ENCODE measurements at places on chromosomes 5 and 9. TPM values are rescaled to one million over a fixed set of nuclear protein-coding genes. Genes with fewer than 3 reads are reported as not detected.

PKD2L2 gene
- not detected for total RNA-seq

GLDC gene
- total RNA-seq, result 9.9 TPM

DNA sequence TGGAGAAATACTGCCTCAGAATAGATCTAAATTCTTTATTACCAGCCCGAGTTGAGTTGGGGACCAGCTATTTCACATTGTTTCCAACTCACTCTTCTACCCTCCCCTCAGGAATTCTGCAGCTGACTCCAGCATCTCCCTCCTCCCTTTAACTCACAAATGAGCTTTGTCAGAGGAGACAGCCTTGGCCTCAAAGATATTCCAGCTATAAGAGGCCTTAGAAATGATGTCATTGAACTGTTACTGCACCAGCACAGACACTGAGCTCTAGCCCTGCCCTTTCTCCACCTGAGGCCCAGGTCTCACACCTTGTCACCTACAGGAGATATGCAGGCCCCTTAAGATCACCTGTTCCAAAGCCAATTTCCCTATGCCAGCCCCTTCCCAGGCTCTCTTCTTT lies 78.4 kb upstream of the ATP10B start:
- no peaks in the 10 kb centered on the region for H3K27me3 ChIP-seq
- no peak overlapping the region for H3K27ac ChIP-seq
- no peak overlapping the region for H3K4me3 ChIP-seq
- DNase-seq, result no peak

HIGD2A gene
- total RNA-seq, result 112 TPM

GRCh38 chr5:91223886-91224285 lies 159.2 kb downstream of the ARRDC3 start:
- H3K36me3 ChIP-seq, result peaks cover 2% of the 10 kb centered on the region
- no peak overlapping the region for H3K4me3 ChIP-seq
- no peak overlapping the region for H3K27ac ChIP-seq
- H3K27me3 ChIP-seq, result peaks cover 5% of the 10 kb centered on the region
- peaks cover 4% of the 10 kb centered on the region for H3K4me1 ChIP-seq

DNA sequence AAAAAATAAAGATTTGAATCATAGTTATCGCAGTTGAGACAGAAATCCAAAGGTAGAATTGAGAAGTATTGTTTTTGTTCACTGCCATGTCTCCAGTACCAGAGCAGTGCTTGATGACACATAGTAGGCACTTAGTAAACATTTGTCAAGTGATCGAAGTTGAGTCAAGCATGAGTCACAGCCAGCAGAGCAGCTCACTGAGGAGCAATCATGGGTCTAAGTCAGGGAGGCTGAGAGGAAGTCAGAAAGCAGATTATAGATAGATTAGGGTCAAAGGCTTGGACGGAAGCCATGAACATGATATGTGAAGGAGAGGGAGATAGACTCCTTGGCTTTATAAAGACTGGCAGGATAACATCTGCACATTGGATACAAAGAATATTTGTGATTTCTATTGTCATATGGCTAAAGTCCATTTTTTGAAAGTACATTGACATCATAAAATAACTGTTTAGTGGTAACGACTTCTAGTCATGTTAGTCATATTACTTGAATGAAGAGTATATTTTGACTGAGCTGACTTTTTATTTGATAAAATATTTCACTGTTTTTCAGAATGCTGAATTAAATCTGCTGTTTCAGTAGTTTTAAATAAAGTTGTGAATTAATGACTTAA lies 168.5 kb downstream of the RAB3C start:
- no peak overlapping the region for H3K27ac ChIP-seq
- no peaks in the 10 kb centered on the region for H3K36me3 ChIP-seq
- no peaks in the 10 kb centered on the region for H3K4me1 ChIP-seq
- peak; percentile 47 for DNase-seq

DNA sequence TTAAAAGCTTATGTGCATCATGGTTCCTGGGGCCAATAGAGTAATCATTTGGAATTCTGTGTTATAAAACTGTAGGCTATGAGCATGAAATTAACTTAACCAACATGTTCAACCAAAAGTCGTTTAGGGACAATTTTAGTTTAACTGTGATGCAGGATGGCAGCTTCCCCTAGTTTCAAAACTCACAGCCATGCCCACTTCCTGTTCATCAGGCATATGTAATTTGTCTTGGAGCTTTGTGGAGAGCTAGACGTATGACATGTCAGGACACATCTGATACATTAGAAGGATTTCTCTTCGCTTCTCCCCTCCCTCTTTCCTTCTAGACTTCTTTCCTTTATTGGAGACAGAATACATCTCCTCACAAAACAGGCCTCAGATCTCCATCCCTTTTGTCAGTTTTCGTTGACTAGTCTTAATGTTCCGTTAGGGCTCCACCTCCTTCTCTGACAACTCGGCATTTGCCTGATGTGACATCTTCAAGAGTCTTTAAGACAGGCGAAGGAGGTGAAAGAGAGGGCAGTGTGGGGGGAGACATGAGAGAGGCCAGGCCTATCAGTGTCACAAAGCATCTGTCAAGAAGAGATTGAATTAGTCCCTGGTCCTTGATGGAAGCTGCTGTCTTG lies 176.0 kb downstream of the MSX2 start:
- H3K27me3 ChIP-seq, result peaks cover 12% of the 10 kb centered on the region
- DNase-seq, result no peak
- H3K27ac ChIP-seq, result no peak overlapping the region
- H3K4me1 ChIP-seq, result no peaks in the 10 kb centered on the region
- H3K36me3 ChIP-seq, result no peaks in the 10 kb centered on the region
